NAMALWA (cell line): ENCODE measurements at places on chromosomes 3 and 15.

DNA sequence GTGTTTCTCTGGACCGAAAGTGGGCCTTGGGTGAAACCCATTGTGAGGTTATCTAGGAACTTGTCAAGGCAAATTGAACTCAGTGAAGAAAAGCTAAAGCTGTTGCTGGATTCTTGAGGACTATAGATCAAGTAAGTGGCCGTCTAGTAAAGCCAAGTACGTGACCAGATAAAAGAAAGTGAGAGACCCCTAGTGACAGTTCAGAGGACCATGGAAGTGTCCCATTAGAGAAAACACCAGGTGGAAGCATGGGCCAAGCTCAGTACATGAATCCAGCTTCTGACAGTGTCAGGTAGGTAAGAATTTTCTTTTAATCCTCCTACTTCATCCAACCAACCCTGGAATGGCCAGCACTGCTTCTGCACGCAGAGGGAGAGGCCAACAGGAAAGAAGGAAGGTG lies 349.3 kb upstream of the RGMA start:
- no peak for DNase-seq

GRCh38 chr3:58998476-58999117 lies 51.2 kb downstream of the CFAP20DC start:
- no peak for DNase-seq

- no peak for DNase-seq
Measured at GRCh38 chr3:141367038-141367730, 1.1 kb upstream of the ZBTB38 start.

DNA sequence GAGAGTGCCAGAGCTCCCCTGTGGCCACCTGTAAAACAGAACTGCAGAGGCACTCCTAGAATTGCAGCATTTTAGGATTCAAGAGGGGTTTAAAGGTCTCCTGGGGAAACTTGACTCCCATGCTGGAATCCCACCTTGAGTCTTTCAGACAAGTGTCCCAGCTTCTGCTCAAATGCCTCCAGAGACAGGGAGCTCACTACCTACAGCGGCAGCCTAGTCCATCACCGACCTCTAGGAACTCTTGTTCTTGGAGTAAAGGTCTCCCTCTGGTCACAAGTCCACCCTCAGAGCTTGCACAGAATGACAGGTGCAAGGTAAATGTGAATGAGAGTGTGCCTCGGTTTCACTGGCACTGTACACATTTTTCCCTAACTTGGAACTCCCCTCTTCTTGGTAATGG lies 72.0 kb downstream of the NUP210 start:
- no peak for DNase-seq
